Stimulated activated CD8-positive, alpha-beta memory T cell treated with anti-CD3 and anti-CD28 coated beads, Interleukin-15, amount 100 ng/mL, for 48 hours (primary cell): ENCODE measurements at places on chromosomes 12 and 14.

- DNase-seq, result no peak
These were observed 278.8 kb downstream of the ZFP36L1 start for GRCh38 chr14:68513838-68514607.

- DNase-seq, result no peak
These were observed 32.8 kb downstream of the ABCD2 start for GRCh38 chr12:39586816-39587215.

DNA sequence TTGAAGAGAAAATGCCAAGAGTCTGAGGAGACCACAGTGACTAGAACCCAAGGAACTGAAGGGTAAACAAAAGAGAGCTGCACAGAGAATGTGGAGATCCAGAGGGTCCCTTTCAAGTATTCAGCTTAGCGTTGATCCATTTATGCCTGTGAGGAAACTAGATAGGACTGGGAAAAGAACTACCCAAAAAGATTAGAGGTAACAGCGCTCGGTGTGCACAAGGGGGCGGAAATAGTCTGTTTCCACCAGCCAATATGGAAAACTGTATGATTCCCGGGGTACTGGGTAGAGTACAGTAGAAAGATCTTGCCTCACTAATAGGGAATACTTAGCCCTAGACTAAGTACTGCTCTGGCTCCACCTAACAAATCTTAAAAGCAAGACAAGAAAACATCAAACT is 135.5 kb downstream of the DPF3 start:
- no peak for DNase-seq

DNA sequence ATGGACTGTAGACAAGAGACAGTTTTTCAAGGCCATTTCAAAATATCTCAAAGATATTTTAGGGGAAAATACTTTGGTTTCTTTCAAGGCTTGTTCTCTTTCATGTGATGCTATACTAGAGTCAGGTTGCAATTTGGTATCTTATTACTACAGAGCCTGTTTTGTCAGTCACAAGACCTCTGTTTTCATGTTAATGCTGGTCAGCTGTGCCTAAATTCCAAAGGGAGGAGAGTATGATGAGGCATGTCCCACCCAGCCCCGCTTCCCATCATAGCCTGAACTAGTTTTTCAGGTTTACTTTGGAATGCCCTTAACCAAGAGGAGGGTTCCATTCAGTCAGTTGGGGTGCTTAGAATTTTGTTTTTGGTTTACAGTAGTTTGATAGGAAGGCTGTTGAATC is 52.6 kb downstream of the GPHB5 start:
- DNase-seq, result no peak

DNA sequence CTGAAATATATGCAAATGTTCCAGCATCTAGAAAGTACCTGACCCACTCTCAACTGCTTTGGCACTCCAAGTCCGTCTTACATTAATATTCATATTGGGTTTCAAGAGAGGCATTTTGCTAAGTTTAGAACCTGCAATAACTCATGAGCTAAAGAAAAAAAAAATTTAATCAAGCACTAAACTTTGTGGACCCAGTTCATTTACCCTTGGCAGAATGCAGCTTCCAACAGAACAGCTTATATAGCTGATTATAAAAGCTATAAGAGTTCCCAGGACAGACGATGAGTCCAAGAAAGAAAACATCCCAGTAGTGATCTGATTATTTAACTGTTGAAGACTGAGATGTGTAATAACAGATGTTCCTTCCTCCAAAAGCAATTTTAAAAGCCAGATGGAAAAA is 592.0 kb downstream of the KCNH5 start:
- DNase-seq, result no peak

DNA sequence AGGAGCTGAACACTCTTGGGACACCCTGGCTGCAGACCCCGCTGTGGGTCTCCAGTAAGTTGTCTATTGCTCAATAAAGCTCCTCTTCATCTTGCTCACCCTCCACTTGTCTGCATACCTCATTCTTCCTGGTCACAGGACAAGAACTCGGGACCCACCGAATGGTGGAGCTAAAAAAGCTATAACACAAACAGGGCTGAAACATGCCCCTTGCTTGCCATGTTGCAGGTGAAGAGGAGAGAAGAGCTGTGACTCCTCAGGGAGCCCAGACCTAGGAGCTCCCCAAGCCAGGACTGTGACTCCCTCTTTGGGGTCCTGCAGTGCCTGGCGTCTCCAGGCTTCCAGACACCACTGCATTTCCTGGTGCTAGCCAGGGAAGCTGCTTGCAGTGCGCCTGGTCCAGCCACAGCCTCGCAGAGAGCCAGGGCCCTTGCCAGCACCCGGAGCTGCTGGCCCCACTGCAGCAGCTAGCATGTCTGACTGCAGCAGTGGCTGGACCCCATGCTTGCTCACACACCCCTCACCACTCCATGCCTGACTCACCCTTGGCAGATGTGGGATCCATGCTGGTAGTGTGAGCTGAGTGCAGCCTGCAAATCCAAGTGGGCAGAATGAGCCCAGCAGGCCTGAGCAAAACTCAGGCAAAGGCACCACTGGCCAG is 37.1 kb upstream of the OR5AU1 start:
- no peak for DNase-seq

DNA sequence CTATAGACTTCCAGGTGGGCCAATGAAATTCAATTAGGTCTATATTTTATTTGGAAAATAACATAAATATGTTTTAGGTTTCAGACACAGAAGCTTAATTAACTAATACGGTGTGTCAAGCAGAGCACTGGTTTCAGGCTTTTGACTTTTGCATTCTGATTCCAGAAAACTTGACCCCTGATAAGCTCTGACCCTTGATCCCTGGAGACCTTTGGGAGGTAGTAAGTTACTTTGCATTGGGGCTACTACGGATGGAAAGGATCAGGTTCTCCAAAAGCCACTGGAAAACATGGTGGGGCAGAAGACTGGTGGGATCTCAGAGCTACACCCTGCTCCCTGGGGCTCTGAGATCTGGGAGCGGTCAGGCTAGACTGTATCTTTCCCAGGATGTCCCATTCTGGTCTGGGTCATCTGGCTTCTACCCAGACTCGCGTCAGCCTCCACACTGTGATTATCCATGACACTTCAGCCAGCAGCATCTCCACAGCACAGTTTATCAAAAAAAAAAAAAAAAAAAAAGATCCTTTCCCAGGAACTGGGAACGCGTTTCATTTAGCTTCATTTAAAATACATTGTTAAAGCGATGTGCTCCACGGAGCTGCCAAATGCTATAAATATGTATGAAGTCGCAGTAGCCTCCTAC is 17.8 kb upstream of the EMP1 start:
- no peak for DNase-seq

GRCh38 chr12:98741556-98742265 is 96.6 kb downstream of the APAF1 start:
- peak; percentile 41 for DNase-seq

GRCh38 chr14:100246809-100247428 is 8.0 kb downstream of the YY1 start:
- no peak for DNase-seq

DNA sequence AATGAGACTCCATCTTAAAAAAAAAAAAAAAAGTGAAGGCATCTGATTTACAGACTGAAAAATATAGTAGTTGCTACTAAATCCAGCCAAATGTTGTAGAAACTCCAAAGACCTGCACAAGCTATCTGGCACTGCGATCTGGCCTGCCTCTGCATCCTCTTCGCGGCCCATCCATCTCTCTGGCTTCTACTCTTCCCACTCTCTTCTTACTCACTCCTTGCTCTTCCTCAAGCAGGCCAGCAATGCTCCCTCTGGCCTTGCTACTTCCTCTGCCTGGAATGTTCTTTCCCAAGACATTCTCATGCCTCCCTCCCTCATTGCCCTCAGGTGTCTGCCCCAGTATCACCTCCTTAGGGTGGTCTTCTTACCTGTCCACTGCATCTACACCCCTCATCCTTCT is 9.7 kb upstream of the CRY1 start:
- DNase-seq, result no peak

GRCh38 chr12:34394211-34395055 is 372.1 kb downstream of the ALG10 start:
- DNase-seq, result no peak

DNA sequence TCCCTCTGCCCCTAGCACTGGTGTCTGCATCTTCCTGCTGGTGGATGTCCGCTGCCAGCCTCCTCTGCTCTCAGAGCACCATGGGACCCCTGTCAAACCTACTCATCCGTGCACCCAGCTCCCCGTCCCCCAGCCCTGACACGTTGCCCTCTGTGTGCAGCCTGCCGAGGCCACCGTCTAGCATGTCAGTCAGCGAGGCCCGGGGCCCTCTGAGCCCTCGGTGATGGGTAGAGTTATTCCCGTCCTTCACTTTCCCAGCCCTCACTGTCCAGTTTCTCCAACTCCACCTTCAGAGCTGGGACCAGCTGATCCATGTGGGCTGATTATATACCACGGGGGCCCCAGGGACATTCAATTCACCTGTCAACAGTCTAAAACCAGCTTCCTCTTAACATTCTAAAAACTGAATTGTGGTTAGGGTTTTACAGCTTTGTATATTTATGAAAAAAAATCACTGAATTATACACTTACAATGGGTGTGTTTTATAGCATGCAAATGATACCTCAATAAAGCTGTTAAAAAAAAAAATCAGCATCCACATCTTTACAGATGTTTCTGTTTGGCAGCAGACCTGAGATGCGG is 61.3 kb downstream of the CCDC88C start:
- DNase-seq, result no peak

- no peak for DNase-seq
These were observed 3.8 kb downstream of the PTPN11 start for GRCh38 chr12:112422531-112422930.

- no peak for DNase-seq
These were observed 88.4 kb downstream of the PCNX1 start for GRCh38 chr14:70995671-70996070.

GRCh38 chr14:90490720-90491050 is 93.9 kb downstream of the CALM1 start:
- DNase-seq, result no peak

DNA sequence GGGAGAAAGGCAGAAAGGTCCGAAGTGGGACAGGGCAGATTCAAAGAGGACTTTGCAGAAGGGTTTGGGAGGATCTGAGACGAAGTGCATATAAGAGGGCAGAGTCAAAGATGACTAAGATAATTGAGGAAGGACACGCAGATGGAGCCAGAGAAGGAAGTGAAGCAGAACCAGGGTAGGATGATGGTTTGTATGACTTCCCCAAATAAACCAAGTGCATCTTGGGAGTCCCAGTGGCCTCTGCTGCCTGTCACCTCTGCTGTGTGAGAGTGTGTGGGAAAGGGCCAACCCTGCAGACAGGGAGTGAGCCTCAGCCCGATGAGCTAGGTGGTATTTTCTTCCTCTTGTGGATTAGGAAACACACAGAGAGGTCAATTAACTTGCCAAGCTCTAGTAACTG is 36.8 kb downstream of the FLVCR2 start:
- no peak for DNase-seq

DNA sequence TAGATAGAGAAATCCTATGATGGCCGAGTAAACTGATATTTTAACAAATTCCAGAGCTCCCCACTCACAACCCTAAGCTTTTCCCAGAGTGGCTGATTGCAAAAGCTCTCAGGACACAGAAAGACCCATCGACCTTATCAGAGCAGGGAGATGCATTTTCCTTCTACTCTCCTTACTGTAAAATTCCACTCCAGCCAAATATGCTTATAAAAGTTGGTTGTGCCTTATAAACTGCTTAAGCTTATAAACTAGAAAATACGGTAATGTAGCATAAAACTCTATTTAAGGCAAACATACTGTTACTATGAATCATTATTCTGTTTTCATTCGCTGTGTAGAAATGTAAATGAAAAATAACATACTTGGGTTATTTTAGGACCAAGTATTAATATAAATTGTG is 41.6 kb upstream of the TRHDE start:
- DNase-seq, result no peak

- no peak for DNase-seq
These were observed 17.7 kb downstream of the MDM2 start for GRCh38 chr12:68825569-68826217.

- DNase-seq, result no peak
These were observed 128.7 kb upstream of the C14orf180 start for GRCh38 chr14:104450811-104451401.

DNA sequence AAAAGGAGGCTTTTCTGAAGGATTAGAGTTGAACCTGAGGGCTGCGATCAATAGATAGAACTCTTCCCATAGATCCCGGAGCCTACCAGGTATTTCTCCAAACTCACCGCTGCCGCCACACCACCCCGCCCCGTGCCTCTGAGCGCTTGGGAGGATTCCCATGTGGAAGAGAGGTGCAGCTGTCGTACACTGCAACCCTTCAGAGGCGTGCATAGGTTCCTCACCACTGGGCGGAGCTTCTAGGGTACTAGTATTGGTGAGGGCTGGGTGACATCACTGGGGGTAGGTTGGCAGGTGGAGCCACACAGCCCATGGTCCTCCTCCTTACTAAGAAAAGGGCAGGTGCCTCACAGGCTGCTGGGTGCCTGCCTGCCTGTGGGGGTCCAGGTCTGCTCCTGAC is 127.0 kb downstream of the TSPAN9 start:
- DNase-seq, result no peak

DNA sequence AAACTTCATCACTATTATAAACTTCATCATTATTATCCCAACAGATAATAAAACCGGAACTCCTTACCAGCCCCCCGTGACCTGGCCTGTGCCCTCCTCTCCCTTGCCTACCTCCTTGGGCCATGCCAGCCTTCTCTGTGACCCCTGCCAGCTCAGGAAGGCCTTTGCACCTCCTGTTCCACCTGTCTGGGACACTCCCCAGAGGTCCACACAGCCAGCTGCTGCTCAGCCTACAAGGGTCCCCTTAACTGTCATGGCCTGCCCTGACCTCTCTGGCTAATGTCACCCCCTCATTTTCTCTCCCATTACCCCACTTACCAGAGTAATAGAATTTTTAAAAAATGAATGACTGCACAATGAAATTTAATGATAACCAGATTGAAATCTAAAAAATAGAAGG is 121.0 kb downstream of the NCOR2 start:
- no peak for DNase-seq

DNA sequence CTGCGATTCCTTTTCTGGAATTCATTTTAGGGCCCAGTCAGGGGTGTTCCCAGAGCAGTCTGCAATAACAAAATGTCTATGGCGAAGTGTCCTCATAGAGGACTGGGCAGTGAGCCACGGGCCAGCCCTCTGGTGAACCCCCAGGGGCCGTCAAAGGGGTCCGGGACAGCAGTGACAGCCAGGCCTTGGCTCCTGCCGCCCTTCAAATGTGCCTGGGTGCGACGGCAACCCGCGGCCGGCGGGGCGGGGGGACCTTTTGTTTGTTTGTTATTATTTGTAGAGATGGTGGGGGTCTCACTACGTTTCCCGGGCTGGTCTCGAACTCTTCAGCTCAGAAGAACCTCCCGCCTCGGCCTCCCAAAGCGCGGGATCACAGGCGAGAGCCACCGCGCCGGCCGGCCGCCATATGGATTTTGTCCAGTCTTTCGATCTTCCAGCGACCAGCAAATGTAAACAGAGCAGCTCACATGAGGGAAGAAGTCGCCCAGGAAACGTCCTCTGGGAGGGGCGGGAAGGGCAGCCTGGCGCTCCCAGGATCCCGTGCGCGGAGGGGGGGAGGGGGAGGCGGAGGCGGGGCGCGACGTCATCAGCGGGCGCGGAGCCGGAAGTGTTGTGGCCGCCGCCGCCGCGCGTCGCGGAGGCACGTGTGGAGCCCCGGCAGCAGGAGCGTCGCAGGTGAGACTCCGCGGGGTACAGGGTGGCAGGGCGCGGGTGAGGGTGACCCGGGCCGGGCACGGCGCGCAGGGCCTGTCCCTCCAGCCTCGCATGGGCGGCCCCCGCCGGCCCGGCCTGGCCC is at the start of gene TRMT61A:
Gene TRMT61A (plus strand): TSS at position 610 of the 796 bp plus-strand sequence. CDS start 783 bp downstream, outside the sequence.
- DNase-seq, result peak; percentile 69
